ENCODE measurements at places on chromosomes 7 and 10. TPM values are rescaled to one million over a fixed set of nuclear protein-coding genes. Genes with fewer than 3 reads are reported as not detected.
A peak's percentile ranks its signal among the peaks of the same experiment; 100 is the strongest.

The CPA4 gene
- 365 TPM for total RNA-seq

The CYP2E1 gene
- 0.36 TPM for total RNA-seq

The MYOZ1 gene
- total RNA-seq = 0.18 TPM

The PRPS1L1 gene
- total RNA-seq = not detected

The SAP25 gene
- total RNA-seq = not detected

DNA sequence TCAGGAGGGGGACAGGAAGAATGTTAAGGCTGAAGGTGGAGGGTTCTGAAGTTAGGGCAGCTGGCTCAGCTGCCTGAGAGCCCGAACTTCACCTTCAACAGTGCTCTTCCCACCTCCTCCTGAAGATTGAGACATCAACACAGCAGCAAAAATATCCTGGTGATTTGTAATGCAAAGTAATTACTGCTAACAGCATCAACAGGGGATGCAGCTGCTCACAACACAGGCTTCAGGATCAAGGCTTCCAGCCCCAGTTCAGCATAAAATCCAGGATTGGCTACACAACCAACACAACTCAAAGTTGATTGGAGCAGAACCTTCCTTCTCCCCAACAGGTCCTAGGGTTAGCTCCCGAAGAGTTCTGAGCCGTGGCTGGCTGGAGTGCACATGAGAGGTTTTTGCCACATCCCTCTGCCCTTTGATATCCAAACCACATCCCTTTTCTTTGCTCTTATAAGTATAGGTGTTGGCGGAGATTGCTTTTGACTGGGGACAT is 242.4 kb downstream of the KIAA1217 start:
- H3K4me3 ChIP-seq = no peak overlapping the region
- no peaks in the 10 kb centered on the region for H3K27me3 ChIP-seq
- no peaks in the 10 kb centered on the region for H3K36me3 ChIP-seq
- no peak overlapping the region for H3K27ac ChIP-seq

GRCh38 chr7:106282390-106282789 is 2.4 kb downstream of the NAMPT start:
- no peak overlapping the region for H3K27ac ChIP-seq
- DNase-seq = no peak
- no peaks in the 10 kb centered on the region for H3K4me1 ChIP-seq
- no peak overlapping the region for H3K4me3 ChIP-seq
- peaks cover 2% of the 10 kb centered on the region for H3K36me3 ChIP-seq

- H3K36me3 ChIP-seq = no peaks in the 10 kb centered on the region
- no peaks in the 10 kb centered on the region for H3K27me3 ChIP-seq
- DNase-seq = no peak
- H3K27ac ChIP-seq = no peak overlapping the region
These were observed 529.0 kb downstream of the TYW1 start for GRCh38 chr7:67525588-67525987.

- H3K27me3 ChIP-seq = no peaks in the 10 kb centered on the region
- H3K27ac ChIP-seq = no peak overlapping the region
- no peaks in the 10 kb centered on the region for H3K36me3 ChIP-seq
- H3K4me1 ChIP-seq = no peaks in the 10 kb centered on the region
- DNase-seq = no peak
- H3K4me3 ChIP-seq = no peak overlapping the region
These were observed 532.4 kb upstream of the ANKRD30A start for GRCh38 chr10:36592964-36593363.

GRCh38 chr7:134879815-134880475 is 100.5 kb downstream of the CALD1 start:
- H3K27ac ChIP-seq = no peak overlapping the region
- no peaks in the 10 kb centered on the region for H3K27me3 ChIP-seq
- peaks cover 17% of the 10 kb centered on the region for H3K4me1 ChIP-seq

DNA sequence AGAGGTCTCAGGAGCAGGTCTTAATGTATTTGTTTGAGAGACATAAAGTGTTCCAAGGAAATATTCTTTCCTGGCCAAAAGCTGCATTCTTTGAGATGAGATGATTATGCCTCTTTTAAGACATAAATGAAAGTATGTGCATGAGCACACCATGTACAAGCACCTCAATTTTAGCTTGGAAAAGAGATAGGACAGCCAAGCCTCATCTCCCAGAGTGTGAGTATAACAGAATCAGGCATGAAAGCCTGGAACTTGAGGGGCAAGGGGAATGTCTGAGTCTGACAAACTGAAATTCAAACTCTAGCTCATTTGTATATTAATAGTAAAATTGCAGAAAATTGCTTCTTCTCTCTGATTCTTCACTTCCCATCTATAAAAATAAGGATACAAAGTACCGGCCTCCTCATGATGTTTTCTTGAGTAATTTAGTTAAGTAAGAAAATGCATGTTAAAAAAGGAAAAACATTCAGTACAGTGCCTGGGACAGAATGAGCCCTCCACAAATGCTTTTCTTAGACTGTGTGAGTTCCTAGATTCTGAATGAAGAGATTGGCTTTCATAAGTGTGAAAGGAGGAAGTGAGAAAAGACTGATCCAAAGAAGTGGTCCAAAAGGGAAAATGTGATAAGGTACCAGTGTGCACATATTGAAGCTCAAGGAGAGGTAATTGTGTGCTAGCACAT is 1260.9 kb upstream of the SORCS1 start:
- no peak overlapping the region for H3K27ac ChIP-seq
- 0 out of 2 replicates have a peak, but pooled peaks cover 2% of the 10 kb centered on the region for H3K4me1 ChIP-seq
- DNase-seq = no peak
- no peak overlapping the region for H3K4me3 ChIP-seq

GRCh38 chr10:71285180-71285545 is 33.9 kb upstream of the SLC29A3 start:
- peaks cover 4% of the 10 kb centered on the region for H3K4me1 ChIP-seq
- H3K36me3 ChIP-seq = peaks cover 6% of the 10 kb centered on the region
- peak; percentile 29 for DNase-seq
- H3K27ac ChIP-seq = no peak overlapping the region

DNA sequence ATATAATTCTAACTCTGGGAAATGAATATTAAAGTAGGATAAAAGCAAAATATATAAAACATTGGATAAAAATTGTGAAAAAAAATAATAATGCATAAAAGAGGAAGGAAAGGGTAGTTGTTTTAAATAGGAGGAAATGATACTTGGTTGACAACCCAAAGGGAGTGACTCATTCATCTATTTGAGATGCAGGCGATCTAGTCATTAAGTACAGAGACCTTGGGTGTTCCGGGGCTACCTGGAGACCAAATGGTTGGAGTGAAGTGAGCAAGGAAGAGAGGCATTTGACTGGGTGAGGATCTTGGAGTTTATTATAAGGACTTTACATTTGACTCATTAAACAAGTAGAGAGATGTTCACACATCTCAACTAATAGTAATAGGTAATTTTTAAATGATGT is 111.0 kb downstream of the LRRTM3 start:
- H3K36me3 ChIP-seq = no peaks in the 10 kb centered on the region
- DNase-seq = no peak
- no peak overlapping the region for H3K4me3 ChIP-seq
- H3K27me3 ChIP-seq = no peaks in the 10 kb centered on the region

DNA sequence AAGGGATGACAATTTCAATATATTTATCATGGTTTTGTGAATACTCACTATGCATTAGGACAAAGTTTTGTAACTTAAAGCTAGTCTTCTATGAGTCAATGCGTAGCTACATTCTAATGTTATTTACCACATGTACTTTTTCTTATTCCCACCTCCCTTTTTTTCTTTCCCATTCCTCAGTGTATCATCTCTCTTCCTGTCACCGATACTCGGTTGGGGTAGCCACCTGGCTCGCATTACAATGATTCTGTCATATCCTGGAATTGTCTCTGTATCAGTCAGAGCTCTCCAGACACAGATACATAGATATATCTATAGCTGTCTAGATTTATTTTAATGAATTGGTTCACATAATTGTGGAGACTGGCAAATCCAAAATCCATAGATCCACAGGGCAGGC is 9.8 kb upstream of the RALA start:
- DNase-seq = peak; percentile 76
- peaks cover 15% of the 10 kb centered on the region for H3K4me1 ChIP-seq
- no peak overlapping the region for H3K27ac ChIP-seq
- H3K27me3 ChIP-seq = no peaks in the 10 kb centered on the region
- no peaks in the 10 kb centered on the region for H3K36me3 ChIP-seq

- no peaks in the 10 kb centered on the region for H3K27me3 ChIP-seq
- peak; percentile 40 for DNase-seq
- H3K36me3 ChIP-seq = no peaks in the 10 kb centered on the region
- no peak overlapping the region for H3K27ac ChIP-seq
- H3K4me1 ChIP-seq = peaks cover 18% of the 10 kb centered on the region
These were observed 322.7 kb downstream of the GFRA1 start for GRCh38 chr10:115950320-115950719.

DNA sequence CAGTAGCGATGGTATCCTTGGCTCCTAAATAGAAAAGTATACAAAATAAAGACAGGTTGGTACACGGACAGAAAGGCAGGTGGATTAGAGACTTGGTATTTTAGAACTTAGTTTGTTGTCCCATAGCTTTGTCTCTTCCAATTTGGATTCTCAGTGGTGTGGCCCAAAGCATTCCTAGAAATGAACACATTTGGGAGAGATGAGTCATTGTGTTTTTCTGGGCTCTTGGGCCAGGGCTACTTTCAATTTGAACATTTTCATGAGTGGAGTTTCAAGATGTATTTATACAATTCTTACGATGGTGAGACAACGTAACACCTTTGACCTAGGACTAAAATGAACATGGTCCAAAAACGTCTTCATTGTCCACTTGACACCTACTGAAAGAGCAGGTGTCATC is 225.1 kb upstream of the YAE1 start:
- no peaks in the 10 kb centered on the region for H3K27me3 ChIP-seq
- H3K4me1 ChIP-seq = no peaks in the 10 kb centered on the region
- no peak for DNase-seq
- H3K4me3 ChIP-seq = no peak overlapping the region
- no peak overlapping the region for H3K27ac ChIP-seq

- DNase-seq = no peak
- no peak overlapping the region for H3K27ac ChIP-seq
- no peaks in the 10 kb centered on the region for H3K27me3 ChIP-seq
- H3K4me1 ChIP-seq = no peaks in the 10 kb centered on the region
These were observed 37.7 kb downstream of the BUB3 start for GRCh38 chr10:123191886-123192285.

- no peaks in the 10 kb centered on the region for H3K36me3 ChIP-seq
- no peaks in the 10 kb centered on the region for H3K4me1 ChIP-seq
- H3K27me3 ChIP-seq = peaks cover 11% of the 10 kb centered on the region
- no peak overlapping the region for H3K27ac ChIP-seq
- H3K4me3 ChIP-seq = no peak overlapping the region
- no peak for DNase-seq
These were observed 64.9 kb upstream of the NRBF2 start for GRCh38 chr10:63068246-63068645.

- no peak overlapping the region for H3K4me3 ChIP-seq
- no peaks in the 10 kb centered on the region for H3K4me1 ChIP-seq
- no peaks in the 10 kb centered on the region for H3K36me3 ChIP-seq
- H3K27me3 ChIP-seq = no peaks in the 10 kb centered on the region
- DNase-seq = no peak
These were observed 294.9 kb downstream of the GLRX3 start for GRCh38 chr10:130430852-130431704.

DNA sequence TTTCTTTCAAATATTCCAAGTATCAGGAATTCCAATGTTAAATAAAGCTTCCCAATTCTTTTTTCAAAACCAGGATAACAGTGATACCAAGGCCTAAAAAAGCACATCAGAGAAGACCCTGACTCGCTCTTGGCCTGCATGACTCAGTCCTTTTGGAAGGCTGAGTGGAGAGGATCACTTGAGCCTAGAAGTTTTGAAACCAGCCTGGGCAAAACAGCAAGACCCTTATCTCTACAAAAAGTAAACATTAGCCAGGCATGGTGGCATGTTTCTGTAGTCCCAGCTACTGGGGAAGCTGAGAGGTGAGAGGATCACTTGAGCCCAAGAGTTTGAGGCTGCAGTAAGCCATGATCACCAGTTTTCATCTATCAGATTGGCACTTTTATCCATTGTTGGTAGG is 18.7 kb downstream of the NFE2L3 start:
- no peak overlapping the region for H3K4me3 ChIP-seq
- peaks cover 3% of the 10 kb centered on the region for H3K4me1 ChIP-seq
- no peaks in the 10 kb centered on the region for H3K36me3 ChIP-seq

DNA sequence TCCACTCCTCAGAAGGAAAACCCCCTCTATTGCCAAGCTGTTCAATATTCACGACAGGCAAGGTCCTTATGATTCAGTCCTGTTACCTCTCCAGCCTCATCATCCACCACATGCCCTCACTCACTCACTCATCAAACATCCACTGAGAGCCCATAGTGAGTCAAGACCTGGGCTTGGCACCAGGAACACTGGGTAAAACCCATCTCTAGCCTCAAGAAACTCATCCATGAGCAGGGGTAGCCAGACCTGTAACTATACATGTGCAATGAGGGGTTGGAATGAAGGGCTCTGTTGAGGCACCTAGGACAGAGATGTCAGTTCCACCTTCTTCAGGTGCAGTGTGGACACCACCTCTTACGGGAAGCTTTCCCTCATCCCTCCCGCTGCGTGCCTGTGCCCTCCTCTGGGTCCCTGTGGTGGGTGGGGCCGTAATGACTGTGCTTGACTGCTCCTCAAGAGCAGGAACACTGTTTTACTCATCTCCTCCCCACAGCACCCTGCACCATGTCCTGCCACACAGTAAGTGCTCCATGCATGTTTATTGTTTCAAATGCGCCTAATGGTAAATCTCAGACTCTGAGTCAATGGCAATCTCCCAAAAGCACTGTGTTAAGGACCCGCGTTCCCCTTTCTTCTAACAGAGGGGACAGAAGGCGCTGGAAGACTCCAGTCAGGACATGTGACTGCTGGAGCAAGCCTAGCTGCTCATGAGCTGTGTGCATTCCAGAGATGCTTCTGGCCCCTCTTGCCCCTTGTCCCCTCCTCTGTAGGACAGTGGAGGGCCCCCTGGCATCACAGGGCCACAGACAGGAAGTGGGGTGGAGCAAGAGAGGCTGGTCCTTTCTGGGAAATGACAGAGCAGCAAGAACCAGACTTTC is 95.4 kb downstream of the HIPK2 start:
- H3K36me3 ChIP-seq = peaks cover 12% of the 10 kb centered on the region
- peak; percentile 92 for DNase-seq
- peak overlapping the region; percentile 86 for H3K27ac ChIP-seq
- H3K4me3 ChIP-seq = no peak overlapping the region
- peaks cover 37% of the 10 kb centered on the region for H3K4me1 ChIP-seq

DNA sequence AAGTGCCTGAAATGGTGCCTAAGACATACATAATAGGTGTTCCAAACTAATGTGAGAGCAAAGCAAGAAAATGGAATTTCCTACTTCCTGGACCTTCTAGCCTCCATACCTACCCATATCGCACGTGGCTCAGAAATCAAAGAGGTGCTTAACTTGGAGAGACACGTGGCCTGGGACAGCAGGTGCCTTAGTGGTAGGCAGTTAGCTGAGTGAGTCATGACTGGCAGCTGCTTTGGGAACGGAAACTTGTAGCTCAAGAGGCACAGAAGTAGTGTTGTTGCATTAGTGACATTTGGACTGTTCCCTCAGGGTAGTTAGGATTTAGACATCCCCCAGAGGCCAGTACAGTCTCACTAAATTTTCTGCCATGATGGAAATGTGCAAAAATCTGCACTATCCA is 12.0 kb upstream of the BMPER start:
- H3K4me1 ChIP-seq = no peaks in the 10 kb centered on the region
- peaks cover 13% of the 10 kb centered on the region for H3K27me3 ChIP-seq
- no peaks in the 10 kb centered on the region for H3K36me3 ChIP-seq
- no peak overlapping the region for H3K4me3 ChIP-seq
- no peak overlapping the region for H3K27ac ChIP-seq

GRCh38 chr7:26318921-26319320 is 27.3 kb downstream of the SNX10 start:
- H3K27ac ChIP-seq = no peak overlapping the region
- H3K27me3 ChIP-seq = no peaks in the 10 kb centered on the region
- no peak overlapping the region for H3K4me3 ChIP-seq
- no peaks in the 10 kb centered on the region for H3K36me3 ChIP-seq
- DNase-seq = no peak

- 0 out of 2 replicates have a peak, but pooled peaks cover 3% of the 10 kb centered on the region for H3K4me1 ChIP-seq
- DNase-seq = no peak
- no peak overlapping the region for H3K4me3 ChIP-seq
- no peak overlapping the region for H3K27ac ChIP-seq
- H3K36me3 ChIP-seq = no peaks in the 10 kb centered on the region
These were observed 103.9 kb downstream of the RAPGEF5 start for GRCh38 chr7:22252936-22253536.
